AG10803 (cell line): ENCODE measurements at places on chromosomes 2 and 18.

GRCh38 chr2:53268086-53268485, 499.5 kb upstream of the CHAC2 start:
- no peak for DNase-seq

GRCh38 chr2:218658671-218659257, 659 bp downstream of the ZNF142 start:
- DNase-seq = peak; percentile 35

- no peak for DNase-seq
Measured at GRCh38 chr18:63040788-63041410, 278.7 kb downstream of the BCL2 start.

GRCh38 chr2:74735009-74735408, 81.0 kb downstream of the SEMA4F start:
- no peak for DNase-seq

GRCh38 chr2:143058851-143059250, 70.4 kb upstream of the ARHGAP15 start:
- no peak for DNase-seq

- peak; percentile 29 for DNase-seq
Measured at GRCh38 chr2:138787053-138787666, 7.0 kb upstream of the NXPH2 start.

DNA sequence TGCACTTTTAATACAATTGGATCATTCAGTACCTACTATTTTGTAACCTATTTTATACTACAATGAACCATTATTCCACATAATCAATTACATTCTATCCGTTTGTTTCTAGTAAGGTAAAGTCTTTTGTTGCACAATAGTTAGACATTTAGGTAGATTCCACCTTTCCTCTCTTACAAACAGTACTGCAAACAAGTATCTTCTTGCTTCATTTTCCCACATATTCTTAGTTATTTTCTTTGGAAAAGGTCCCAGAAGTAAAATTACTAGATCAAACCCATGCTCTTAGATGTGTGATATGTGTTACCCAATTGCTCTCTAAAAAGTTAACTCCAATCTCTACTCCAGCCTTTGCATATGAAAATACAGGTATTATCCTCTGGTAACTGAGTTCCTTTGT, 49.6 kb downstream of the SPIRE1 start:
- peak; percentile 59 for DNase-seq

DNA sequence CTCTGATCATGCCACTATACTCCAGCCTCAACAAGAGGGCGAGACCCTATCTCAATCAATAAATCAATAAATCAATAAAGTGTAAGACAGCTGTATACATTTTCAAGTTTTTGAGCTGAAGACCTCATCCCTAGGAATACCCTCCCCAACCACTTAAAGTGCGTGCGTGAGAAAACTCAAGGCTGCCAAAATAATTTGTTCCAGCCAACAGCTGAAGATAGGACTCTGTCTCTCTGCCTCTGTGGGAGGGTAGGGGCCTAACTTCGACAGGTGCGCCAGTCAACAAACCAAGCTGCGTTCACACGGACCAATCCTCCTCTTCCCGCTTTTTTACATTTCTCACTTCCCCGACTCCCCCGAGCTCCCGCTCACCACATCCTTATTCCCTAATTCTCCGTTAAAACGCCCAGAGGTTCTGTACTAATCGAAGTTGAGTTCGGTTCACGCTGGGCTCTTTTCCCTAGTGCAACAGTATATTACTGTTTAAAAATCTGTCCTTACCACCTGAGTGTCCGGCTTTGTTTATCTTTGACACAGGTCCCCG, 618 bp downstream of the POLR2D start:
- no peak for DNase-seq

GRCh38 chr18:12883372-12883683, 709 bp downstream of the PTPN2 start:
- no peak for DNase-seq

DNA sequence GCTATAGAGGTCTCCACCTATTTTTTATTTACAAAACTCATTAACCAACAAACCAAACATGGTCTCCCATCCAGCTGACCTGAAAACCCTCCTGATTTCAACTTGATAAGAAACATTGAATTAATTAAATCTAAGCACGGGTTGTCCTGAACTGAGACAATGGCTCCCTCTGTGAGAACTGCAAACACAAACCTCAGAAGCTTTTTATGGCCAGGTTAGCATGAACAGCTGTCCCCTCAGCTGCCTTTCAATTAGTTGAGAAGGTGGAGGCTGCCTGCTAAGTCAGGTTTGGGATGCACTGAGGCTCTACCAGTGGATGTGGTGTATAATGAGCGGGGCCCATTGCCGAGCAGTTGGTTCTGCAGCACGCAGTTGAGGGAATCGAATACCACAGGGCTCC, 258.5 kb upstream of the DDX18 start:
- DNase-seq = no peak

DNA sequence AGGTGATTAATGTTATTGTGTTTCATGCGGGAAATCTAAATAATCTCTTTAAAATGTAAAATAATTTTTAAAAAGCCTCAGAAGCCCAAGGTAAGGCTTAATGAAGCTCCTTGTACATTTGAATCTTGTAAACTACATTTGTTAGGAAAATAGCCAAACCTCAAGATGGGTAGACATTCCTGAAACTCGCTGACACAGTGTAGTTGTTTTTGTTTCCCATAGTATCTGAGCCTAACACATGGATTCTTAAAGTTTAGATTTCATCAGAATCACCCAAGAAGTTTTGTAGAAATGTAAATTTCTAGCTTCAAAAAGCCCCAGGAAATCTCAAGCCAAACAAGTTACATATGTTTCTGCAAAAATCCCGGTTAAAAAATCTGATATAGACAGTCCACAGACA, 1221.1 kb upstream of the ACVR2A start:
- DNase-seq = peak; percentile 53

- DNase-seq = no peak
Measured at GRCh38 chr2:34731292-34731691, 1132.2 kb upstream of the FAM98A start.

DNA sequence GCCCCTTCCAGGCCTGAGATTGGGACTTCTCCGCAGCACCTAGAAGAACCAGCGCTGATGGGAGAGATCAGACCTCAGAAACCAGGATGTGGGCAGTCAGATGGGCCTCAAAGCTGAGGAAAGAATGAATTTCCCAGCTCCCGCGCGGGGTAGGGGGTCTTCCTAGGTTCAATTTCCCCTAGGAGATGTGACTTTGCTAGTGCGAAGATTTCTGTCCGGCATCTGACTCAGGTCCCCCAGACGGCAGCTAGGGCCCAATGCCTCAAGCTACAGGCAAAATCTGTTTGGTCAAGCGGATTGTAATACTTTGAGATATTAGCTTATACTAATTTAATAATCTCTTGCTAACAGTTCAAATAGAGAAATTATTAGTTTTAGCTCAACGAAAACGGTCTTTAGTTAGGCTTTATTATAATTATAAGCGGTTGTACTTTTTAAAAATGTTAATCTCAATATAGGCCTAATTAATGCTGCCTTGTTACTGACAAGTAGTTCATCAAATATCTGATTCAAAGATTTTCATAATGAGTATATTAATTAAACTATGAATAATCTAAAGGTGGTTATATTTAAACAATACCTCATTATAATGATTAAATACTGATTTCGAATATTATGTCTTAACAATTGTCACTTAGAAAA, 5.8 kb downstream of the DLX1 start:
- no peak for DNase-seq

- no peak for DNase-seq
Measured at GRCh38 chr18:33020877-33021276, 248.1 kb upstream of the KLHL14 start.

DNA sequence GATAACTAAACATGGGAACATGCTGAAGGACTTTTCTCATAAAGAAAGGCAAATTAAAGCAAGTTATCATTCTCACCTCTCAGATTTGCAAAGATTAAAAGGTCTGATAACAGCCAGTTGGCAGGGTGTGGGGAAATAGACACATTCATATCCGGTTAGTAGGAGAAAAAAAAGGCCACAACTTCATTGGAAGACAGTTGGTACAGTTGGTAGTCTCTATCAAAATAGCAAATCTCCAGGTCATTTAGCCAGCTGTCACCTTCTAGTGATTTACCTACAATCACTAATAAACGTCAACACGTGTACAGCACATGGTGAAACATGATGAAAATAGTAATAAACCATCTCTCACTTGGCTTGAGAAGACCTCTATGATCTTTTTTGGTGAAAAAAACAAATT, 16.6 kb downstream of the INPP5D start:
- DNase-seq = no peak

DNA sequence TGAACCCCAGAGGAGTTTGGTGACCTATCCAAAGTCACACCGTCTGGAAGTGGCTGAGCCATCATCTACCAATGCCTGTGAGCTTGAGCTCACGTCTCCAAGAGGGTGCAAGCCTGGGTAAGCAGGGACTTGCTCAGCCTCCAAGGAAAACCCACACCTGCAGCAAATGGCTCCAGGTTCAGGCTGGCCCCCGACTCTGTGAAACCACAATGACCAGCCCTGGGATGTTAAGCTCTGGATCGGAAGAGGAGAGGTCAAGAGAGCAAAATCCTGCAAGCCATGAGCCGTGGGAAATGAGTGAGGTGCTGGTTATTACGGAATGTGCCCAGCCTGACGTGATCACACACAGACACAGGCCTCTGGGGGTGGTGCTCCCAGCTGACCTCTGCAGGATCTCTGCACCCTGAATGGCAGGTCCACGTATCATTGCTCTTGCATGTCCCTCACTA, 94.1 kb upstream of the OTOS start:
- DNase-seq = no peak
